ENCODE measurements at places on chromosomes 4 and X.

GRCh38 chrX:101552714-101553113, 2.4 kb downstream of the ARMCX1 start:
- no peak for DNase-seq

- no peak for DNase-seq
Observed at GRCh38 chr4:89357340-89357739, 49.7 kb upstream of the GPRIN3 start.

DNA sequence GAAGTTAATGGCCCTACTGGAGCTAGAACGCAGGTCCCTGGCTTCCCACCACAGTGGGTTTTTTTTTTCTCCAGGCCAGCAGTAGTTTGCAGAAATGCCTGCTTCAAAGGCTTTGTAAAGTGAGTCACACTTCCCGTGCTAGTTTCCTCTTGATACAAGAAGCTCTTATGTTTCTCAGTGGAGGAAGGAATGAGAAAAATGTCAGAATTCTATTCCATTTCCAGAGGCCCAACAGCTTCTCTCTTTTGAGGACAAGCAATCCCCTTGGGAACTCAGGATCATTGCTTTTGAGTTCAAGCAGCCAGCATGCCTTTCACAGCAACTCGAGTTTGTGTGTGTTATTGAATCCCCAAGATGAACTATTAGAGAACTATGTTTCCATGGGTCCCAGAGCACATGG, 134.3 kb downstream of the GUCY2F start:
- peak; percentile 13 for DNase-seq

GRCh38 chr4:88366460-88366859, 12.2 kb upstream of the HERC6 start:
- no peak for DNase-seq

DNA sequence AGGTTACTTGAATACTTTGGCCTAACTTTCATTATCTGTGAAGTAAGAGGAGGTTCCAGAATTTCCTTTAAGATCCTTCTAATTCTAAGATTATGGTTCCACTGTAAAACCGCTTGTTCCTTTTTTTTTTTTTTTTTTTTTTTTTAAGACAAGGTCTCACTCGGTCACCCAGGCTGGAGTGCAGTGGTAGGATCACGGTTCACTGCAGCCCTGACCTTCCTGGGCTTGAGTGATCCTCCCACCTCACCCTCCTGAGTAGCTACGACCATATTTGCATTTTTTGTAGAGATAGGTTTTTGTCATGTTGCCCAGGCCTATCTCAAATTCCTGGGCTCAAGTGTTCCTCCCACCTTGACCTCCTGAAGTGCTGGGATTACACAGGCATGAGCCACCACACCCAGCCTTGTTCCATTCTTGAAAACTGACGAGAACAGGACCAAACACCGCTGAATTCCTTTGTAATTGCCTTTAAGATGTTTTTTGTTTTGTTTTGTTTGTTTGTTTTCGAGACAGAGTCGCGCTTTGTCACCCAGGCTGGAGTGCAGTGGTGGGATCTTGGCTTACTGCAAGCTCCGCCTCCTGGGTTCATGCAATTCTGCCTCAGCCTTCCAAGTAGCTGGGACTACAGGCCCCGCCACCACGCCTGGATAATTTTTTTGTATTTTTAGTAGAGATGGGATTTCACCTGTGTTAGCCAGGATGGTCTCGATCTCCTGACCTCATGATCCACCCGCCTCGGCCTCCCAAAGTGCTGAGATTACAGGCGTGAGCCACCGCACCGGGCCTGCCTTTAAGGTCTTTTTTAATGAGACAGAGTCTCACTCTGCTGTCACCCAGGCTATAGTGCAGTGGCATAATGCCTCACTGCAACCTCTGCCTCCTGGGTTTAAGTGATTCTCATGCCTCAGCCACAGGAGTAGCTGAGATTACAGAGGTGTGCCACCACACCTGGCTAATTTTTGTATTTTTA, 6.8 kb downstream of the PDS5A start:
- peak; percentile 93 for DNase-seq
